Hypothalamus (tissue), 51 donors: ENCODE measurements at places on chromosomes 1 and 21.

DNA sequence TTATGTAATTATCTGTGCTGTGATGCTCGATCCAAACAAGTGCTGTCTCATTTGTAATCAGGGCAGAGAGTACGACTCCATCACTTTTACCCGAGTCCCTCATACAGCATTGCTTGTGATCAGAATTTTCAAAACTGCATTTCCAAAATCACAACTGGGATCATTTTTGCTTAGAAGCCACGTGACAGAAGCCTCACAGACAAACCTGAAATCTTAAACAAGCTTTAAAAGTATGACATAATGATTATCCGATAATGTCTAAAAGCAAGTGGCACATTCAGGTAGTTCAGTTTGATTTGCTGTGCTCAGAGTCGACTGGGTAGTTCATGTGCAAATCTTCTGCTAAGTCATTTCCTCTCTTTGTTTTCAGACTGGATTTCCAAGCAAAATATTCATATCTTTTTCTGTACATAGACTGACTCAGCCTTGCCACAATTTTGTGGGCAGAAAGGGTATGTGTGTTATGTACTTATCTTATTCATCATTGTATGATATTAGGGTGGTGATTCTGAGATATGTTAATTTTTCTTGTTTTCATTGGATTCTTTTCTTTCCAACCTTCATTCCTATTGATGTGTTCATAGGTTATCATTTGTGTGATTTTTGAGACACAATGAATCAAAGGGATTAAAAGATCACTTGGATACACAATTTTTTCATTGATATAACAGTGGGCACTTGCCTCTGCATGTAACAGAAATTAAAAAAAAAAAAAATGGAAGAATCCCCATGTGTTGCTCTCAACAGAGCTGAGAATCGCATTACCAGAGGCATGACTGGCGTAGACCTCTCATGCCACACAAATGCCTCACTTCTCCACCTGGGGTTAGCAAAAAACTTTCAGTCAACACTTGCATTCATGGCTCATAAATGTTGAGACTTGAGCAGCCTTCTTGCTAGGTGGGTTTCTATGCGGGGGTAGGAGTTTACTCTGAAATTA, 355.7 kb downstream of the LTN1 start:
- DNase-seq, result no peak

DNA sequence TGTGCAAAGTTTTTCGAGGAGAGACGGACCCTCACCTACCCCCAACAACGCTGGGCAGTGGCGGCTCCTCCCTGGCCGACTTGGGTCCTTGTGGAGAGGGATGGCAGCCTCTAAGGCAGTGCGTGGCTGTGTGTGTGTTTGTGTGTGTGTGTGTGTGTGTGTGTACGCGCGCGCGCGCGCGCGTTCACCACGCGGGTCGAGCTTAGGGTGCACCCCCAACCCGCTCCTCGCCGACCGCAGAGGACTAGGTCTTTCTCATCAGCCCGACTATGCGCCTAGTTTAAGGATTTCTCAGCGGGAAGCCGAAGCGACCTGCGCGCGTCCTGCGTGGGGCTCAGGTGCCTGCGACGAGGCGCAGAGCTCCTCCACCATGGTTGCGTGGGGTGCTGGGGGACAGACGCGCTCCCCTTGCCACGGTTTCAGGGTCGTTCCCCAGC, 940 bp downstream of the SOX13 start:
- no peak for DNase-seq

- no peak for DNase-seq
Measured at GRCh38 chr1:71245246-71245645, 164.4 kb upstream of the ZRANB2 start.

GRCh38 chr1:21705303-21705980, 36.3 kb upstream of the RAP1GAP start:
- DNase-seq, result no peak
